ENCODE measurements at places on chromosomes 1 and 21. TPM values are rescaled to one million over a fixed set of nuclear protein-coding genes. Genes with fewer than 3 reads are reported as not detected.

TACSTD2 gene
- total RNA-seq, result not detected

OR2T2 gene
- not detected for total RNA-seq

SPATA17 gene
- 0.22 TPM for total RNA-seq

CD160 gene
- not detected for total RNA-seq

FCRL6 gene
- total RNA-seq, result not detected

DNA sequence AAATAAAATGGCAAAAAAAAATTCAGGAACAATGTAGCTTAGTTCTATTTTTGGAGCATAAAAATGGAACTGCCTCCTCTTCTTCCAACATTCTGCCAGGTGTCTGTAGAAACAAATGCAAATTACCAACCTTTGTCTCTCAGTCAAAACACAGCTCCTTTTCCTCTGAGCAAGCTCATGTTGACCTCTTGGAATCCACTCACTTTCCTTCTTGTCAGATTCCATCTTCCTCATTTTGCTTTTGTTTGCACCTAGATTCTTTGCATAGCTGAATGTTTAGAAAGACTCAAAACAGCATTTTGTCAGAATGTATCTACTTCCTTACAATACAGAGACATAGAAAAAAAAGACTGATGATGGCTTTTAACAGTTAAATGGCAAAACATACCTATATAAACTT, 178.2 kb downstream of the ADGRL2 start:
- DNase-seq, result no peak

- no peak for DNase-seq
These were observed 158.3 kb upstream of the GALNT2 start for GRCh38 chr1:229908689-229909088.

- peak; percentile 92 for DNase-seq
These were observed 501.0 kb upstream of the USP24 start for GRCh38 chr1:55716151-55716550.

DNA sequence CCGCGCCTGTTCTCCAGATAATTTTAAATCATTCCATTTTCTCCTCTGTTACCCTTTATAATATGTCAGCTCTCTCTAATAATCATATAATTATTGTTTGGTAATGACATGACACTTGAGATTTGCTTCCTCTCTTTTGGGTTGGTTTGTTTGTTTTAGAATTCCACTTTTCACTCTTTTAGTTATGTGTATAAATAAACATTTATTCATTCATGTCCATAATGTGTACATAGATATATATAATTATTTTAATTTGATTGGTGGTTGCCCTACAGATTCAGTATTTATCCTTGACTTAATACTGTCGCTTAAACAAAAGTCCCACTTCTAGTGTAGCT, 93.4 kb upstream of the FMN2 start:
- DNase-seq, result no peak

DNA sequence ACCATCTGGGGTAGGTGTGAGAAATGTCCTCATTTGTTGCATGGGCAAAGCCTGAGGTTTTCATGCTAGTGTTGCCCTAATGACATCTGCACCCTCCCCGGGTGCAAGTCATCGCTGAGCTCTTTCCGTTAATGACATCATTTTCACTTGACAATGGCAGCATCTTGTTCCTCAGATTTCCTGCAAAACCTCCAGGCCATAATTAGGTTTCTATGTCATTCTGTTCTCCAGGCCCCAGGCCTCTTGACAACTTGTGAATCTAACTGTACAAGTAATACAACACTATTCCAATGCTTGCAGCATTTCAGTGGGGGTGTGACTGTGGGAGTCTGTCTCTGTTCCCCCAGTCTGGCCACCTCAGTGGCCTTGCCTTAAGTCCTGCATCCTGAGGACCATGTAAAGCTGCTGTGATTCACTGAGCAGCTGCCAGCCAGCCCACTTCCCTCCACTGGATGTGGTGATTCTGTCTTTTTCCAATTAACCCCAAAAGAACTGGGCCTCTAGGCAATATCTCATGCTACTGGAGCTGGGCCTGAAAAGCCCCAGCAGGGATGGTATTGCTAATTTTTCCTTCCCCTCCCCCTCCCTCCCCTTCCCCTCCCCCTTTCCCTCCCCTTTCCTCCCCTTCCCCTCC, 22.8 kb downstream of the RAB7B start:
- no peak for DNase-seq

DNA sequence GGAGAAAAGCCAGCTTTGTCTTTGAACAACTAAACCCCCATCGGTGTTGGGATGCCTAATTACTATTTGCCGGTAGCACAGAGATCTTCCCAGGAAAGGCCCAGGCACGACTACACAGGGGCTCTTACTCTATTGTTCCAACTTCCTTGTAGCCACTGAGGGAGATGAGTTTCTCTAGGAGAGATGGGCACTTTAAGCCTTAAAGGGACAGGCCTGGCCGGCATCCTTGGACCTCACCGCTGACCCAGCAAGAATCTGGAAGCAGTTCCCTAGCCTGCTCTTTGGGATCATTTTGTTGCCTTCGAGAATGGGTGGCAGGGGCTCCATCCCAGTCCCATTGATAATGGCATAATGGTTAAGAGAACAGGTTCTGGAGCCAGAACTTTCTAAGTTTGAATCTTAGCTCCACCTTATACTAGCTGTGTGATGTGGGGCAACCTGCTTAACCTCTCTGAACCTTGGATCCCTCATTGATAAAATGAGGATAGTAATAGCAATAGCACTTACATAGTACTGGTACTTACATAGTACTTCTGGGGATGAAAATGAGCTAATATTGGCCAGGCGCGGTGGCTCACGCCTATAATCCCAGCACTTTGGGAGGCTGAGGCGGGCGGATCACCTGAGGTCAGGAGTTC, 239.1 kb upstream of the TMEM51 start:
- no peak for DNase-seq

DNA sequence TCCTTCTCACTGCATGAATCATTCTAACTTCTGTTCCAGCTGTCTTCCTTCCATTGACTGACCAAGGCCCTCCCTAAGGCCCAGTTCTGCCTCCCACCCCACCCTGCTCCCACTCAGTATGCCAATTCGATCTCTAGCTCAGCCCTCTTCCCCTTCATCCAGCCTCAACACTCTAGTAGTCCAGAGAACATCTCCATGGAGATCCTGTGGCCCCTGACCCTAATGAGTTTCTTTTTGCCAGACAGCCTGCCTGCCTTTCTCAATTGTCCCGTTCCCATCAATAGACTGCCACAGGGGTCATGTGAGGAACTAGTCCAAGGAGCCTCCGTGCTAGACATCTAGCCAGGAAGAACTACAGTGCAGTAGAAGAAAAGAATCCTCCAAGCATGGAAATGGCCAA, 26.4 kb downstream of the RRAGC start:
- DNase-seq, result no peak

GRCh38 chr21:38930066-38930465, 124.3 kb downstream of the ETS2 start:
- no peak for DNase-seq

DNA sequence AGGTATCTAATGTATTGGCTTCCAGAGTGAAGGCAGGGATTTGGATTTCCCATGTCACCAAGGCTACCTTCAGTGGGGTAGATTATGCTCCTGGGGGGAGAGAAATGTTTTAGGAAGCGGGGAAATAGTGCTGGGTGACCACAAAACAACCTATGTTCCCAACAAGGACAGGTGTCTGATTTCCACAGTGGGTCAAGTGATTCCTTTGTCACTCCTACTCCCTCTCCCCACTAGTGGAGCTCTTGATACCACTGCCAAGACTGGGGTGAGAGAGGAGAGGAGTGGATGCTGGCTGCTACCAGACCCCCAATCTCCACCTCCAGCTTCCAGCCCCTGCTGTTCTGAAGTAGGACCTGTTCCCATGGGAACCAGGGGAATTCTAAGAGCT, 104.3 kb upstream of the FAM78B start:
- DNase-seq, result no peak

- peak; percentile 99 for DNase-seq
These were observed 135.5 kb downstream of the HIVEP3 start for GRCh38 chr1:41783189-41783639.
